ENCODE measurements at places on chromosomes 5 and 9. TPM values are rescaled to one million over a fixed set of nuclear protein-coding genes. Genes with fewer than 3 reads are reported as not detected.

STING1 gene
- total RNA-seq: 14.6 TPM

- DNase-seq: no peak
These were observed 197.5 kb downstream of the PALM2AKAP2 start for GRCh38 chr9:109977521-109977920.

DNA sequence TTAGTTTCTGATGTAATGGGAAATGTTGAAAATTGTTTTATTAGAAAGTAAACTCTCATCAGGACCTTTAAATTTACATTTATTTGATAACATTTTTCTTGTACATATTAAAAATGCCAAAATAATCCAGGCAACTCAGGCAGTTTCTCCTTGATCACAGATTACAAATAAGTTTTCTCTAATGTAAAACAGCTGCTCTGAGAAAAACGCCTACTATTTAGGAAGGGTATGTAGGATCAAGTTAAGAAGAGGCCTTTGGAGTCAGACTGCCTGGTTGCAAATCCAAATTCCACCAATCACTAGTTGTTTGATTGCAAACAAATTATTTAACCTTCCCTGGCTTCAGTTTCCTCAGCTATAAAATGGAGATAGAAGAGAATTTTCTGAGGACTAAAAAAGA, 610.8 kb downstream of the PDE4D start:
- no peak for DNase-seq

- DNase-seq: no peak
These were observed 2.2 kb downstream of the HSDL2 start for GRCh38 chr9:112382066-112382465.

- no peak for DNase-seq
These were observed 5.9 kb upstream of the NFIL3 start for GRCh38 chr9:91429501-91429900.

All from sigmoid colon (tissue), 7 donors.